Breast epithelium (tissue), 4 donors: ENCODE measurements at places on chromosomes 11 and 22. TPM values are rescaled to one million over a fixed set of nuclear protein-coding genes. Genes with fewer than 3 reads are reported as not detected.

Gene TMEM86A
- 9.9 TPM for total RNA-seq

Gene GALNT18
- total RNA-seq = 25.9 TPM

Gene CSNK2A3
- total RNA-seq = 1.3 TPM

Gene RBMXL2
- total RNA-seq = not detected

Gene OR5P2
- 6.6 TPM for total RNA-seq

Gene SAC3D1
- 7.5 TPM for total RNA-seq

GRCh38 chr11:65355776-65356393 is 1.3 kb downstream of the TIGD3 start:
- peak overlapping the region; percentile 84 for H3K4me3 ChIP-seq
- peaks cover 4% of the 10 kb centered on the region for H3K4me1 ChIP-seq
- H3K36me3 ChIP-seq = no peaks in the 10 kb centered on the region

DNA sequence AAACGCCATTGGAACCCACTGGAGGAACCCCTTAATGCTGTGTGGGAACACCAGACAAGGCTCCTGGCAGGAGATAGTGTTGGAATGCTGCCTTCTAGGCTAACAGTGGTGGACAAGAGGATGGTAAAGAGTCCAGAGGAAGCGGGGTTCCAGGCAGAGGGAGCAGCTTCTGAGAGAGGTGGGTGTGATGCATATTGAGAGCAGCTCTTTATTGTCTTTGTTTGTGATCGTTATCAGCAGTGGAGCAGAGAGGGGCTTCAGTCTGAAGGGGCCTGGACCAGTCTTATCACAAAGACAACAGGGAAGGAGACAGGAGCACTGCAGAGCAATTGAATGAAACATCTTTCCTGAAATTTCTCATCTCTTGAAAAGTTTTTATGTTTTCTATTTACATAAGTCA is 106.8 kb upstream of the PLET1 start:
- no peaks in the 10 kb centered on the region for H3K27me3 ChIP-seq
- no peaks in the 10 kb centered on the region for H3K36me3 ChIP-seq
- H3K27ac ChIP-seq = no peak overlapping the region
- no peaks in the 10 kb centered on the region for H3K4me1 ChIP-seq

DNA sequence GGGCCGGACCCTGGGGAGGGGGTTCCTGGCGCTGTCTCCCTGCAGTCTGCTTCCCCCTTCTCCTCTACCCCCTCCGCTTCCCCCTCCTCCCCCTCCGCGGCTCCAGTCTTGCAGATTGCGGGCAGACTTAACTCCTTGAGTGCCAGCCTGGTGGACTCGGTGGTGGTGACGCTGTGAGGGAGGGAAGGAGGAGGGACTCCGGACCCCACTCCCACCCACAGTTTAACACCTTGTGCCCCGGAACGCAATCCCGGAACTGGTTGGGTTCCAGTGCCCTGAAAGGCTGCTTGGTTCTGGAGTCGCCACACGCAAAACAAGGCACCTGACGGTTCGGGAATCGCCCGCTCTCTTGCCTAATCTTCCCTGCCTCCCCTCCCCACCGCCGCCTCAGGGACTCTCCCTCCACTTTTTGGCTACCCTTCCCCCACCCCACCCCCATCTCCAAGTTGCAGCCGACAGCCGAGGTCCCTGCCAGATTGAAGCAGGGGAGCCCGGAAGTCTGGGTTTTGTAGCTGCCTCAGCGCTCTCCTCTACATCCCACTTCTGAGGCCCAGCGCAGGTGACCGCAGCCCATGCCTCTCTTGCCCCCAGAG is 3.9 kb upstream of the BCL9L start:
- peak overlapping the region; percentile 99 for H3K27ac ChIP-seq
- H3K36me3 ChIP-seq = no peaks in the 10 kb centered on the region
- H3K27me3 ChIP-seq = no peaks in the 10 kb centered on the region
- peak; percentile 92 for DNase-seq
- peak overlapping the region; percentile 85 for H3K4me3 ChIP-seq

GRCh38 chr22:24983151-24983550 is 30.6 kb downstream of the KIAA1671 start:
- H3K36me3 ChIP-seq = no peaks in the 10 kb centered on the region
- peak overlapping the region; percentile 80 for H3K27ac ChIP-seq
- peak; percentile 44 for DNase-seq
- H3K4me3 ChIP-seq = no peak overlapping the region
- no peaks in the 10 kb centered on the region for H3K4me1 ChIP-seq

DNA sequence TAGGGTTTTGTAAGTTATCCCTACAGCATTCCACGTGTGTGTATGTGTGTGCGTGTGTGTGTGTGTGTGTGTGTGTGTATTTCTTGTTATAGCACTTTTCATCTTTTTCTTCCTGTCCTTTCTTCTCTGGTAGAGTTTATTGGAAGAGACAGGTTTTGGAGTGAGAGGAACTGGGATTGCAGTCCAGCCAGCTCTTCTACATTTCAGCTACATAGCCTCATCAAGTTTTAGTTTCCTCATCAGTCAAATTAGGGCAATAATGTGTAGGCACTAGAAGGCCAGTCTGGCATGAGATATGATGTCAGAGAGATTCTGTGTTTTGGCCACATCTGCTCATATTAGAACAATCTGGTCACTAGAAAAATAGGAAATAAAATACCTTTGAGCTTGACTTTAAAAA is 1283.5 kb upstream of the TENM4 start:
- no peaks in the 10 kb centered on the region for H3K36me3 ChIP-seq
- no peak for DNase-seq
- no peak overlapping the region for H3K4me3 ChIP-seq
- H3K27me3 ChIP-seq = no peaks in the 10 kb centered on the region
- no peaks in the 10 kb centered on the region for H3K4me1 ChIP-seq
- no peak overlapping the region for H3K27ac ChIP-seq

DNA sequence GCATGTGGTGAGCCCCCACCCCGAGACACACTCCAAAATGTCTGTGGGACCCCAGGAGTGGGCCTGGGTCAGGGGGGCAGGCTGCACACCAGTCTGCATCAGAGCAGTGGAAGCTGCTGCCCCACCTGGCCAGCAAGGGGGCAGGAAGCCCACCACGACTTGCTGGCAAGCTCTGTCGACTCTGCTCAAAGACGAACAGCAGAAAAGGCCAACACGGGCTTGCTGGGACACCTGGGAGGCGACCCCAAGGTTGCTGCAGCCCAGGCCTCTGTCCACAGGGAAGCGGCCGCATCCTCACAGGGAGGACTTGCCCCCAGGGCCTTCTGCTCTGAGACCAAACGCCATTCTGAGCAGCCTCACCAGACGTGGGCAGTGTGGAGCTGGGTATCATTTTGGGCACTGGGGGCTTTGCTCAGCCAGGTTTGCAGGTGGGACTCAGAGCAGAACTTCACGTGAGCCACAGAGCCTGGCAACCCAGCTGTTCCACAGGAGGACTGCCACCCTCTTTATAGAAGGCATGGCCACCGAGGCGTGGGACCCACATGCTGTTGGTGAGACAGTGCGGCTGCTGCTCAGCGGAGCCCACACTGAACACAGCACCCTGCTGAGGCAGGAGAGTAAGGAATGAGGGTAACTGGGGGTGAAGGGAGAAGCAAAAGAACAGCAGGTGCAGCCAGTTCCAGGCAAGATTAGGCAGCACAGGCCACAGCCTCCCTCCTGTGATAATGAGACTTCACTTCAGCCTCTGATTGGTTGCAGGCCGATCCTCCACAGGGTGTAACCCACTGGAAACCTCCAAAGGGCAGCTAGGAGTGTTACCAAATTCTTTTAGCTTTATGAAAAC is 11.0 kb downstream of the IL17REL start:
- H3K27me3 ChIP-seq = no peaks in the 10 kb centered on the region
- no peaks in the 10 kb centered on the region for H3K36me3 ChIP-seq
- no peak overlapping the region for H3K4me3 ChIP-seq
- H3K27ac ChIP-seq = no peak overlapping the region
- no peak for DNase-seq

GRCh38 chr11:59008947-59009346 is 69.7 kb downstream of the GLYATL1 start:
- DNase-seq = peak; percentile 64
- H3K27ac ChIP-seq = peak overlapping the region; percentile 68
- no peaks in the 10 kb centered on the region for H3K27me3 ChIP-seq
- H3K4me1 ChIP-seq = no peaks in the 10 kb centered on the region
- H3K36me3 ChIP-seq = no peaks in the 10 kb centered on the region

DNA sequence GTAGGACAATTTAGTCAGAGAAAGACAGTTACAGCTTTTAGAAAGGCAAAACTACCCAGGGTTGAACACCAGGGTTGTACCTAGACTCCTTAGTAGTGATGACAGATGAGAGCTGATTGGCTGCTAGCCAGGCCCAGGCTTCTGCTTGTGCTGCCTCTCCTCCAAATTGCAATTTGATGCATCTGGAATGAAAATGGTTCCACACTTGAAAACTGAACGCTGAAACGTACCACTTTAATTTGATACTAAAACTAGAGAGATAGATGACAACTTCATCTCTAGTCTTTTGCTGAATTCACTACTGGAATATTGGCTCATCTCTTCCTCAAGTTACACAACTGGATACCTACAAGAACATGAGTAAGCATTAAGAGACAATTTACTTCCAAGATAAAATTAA is 19.2 kb upstream of the FNBP4 start:
- no peaks in the 10 kb centered on the region for H3K27me3 ChIP-seq
- no peak for DNase-seq
- H3K36me3 ChIP-seq = no peaks in the 10 kb centered on the region
- no peak overlapping the region for H3K4me3 ChIP-seq
- no peaks in the 10 kb centered on the region for H3K4me1 ChIP-seq

GRCh38 chr11:111135101-111135500 is 110.4 kb upstream of the POU2AF2 start:
- no peaks in the 10 kb centered on the region for H3K36me3 ChIP-seq
- no peak overlapping the region for H3K27ac ChIP-seq
- no peak overlapping the region for H3K4me3 ChIP-seq
- DNase-seq = no peak
- no peaks in the 10 kb centered on the region for H3K27me3 ChIP-seq
